C1 segment of cervical spinal cord (tissue), 14 donors: ENCODE measurements at places on chromosomes 16 and 17.

- no peak for DNase-seq
Observed at GRCh38 chr17:27380551-27380950, 75.7 kb upstream of the KSR1 start.

DNA sequence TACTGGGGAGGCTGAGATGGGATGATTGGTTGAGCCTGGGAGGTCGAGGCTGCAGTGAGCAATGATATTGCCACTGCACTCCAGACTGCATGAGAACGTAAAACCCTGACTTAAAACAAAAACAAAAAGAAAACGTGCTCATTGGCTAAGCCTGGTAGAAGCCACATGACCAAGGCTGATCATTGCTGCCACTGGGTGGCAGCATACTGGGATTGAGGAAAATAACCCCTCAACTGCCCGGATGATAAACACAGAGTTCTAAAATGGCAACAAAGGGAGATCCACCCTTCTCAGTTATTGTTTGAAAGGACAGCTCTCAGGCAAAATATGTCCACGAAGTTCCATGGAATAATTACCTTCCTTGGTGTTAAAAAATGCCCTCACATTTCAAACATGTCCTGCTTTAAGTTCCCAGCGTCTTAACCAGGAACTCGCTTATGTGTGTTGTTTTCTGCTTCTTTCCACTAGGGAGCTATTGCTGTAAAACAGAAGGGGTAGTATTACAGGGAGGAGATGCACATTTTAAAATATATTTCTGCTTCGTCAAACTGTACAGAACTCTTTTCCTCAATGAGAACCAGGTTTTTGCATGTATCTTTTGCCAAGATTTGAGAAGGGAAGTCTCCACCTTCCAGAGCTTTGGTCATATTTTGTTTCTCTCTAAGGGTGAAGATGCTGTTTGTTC is 675.3 kb downstream of the MAF start:
- no peak for DNase-seq

DNA sequence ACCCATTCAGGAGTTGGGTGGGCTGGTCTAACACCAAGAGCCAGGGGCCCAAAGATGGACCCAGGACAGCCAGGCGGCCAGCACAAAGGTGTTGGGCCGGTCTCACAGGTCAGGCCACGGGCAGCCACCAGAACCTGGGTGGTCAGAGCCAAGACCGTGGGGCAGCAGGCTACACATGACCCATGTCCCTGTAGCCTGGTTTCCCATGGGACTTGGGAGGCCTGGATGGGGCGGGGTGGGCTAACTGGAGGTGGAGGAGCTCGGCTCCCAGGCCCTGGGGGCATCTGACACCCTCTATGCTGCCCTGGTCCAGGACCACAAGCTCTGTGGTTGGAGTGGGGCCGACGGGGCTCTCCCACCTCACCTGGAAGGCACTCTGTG is 17.2 kb downstream of the CTU2 start:
- DNase-seq: no peak

- no peak for DNase-seq
Observed at GRCh38 chr16:86545954-86546637, 8.9 kb downstream of the MTHFSD start.

DNA sequence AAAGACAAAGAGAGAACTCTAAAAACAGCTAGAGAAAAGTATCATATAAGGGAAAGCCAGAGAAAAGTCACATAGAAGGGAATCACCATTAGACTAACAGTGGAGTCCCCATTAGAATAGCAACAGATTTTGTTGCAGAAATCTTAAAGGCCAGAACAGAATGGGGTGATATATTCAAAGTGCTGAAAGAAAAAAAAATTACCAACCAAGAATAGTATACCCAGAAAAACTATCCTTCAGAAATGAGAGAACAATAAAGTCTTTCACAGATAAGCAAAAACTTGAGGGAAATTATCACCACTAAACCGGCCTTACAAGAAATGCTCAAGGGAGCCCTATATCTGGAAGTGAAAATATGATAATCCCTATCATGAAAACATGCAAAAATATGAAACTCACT is 51.9 kb upstream of the NSRP1 start:
- no peak for DNase-seq
